ENCODE measurements at places on chromosomes 1 and 21. TPM values are rescaled to one million over a fixed set of nuclear protein-coding genes. Genes with fewer than 3 reads are reported as not detected.

LCE3E gene
- not detected for total RNA-seq

CFAP107 gene
- 0.12 TPM for total RNA-seq

SH2D5 gene
- 0.18 TPM for total RNA-seq

PYHIN1 gene
- total RNA-seq, result 0.18 TPM

HES2 gene
- 0.35 TPM for total RNA-seq

PEX14 gene
- total RNA-seq, result 18.3 TPM

RGS8 gene
- not detected for total RNA-seq

MAP10 gene
- 4.7 TPM for total RNA-seq

RERE gene
- 181 TPM for total RNA-seq

CAPZB gene
- 70.3 TPM for total RNA-seq

RAB13 gene
- total RNA-seq, result 52.0 TPM

ICOSLG gene
- total RNA-seq, result 4.5 TPM

PLK3 gene
- total RNA-seq, result 11.6 TPM

SYT14 gene
- total RNA-seq, result 0.29 TPM

AMY2B gene
- total RNA-seq, result 30.7 TPM

LCE2B gene
- total RNA-seq, result not detected

WDR64 gene
- not detected for total RNA-seq

FAM151A gene
- 9.3 TPM for total RNA-seq

ELAPOR1 gene
- 2.1 TPM for total RNA-seq

IFI44L gene
- total RNA-seq, result 8.1 TPM

FAM131C gene
- total RNA-seq, result 1.7 TPM

RABGAP1L gene
- total RNA-seq, result 59.7 TPM

SLC45A3 gene
- 10.2 TPM for total RNA-seq
